ENCODE measurements at places on chromosomes 3 and 15.

DNA sequence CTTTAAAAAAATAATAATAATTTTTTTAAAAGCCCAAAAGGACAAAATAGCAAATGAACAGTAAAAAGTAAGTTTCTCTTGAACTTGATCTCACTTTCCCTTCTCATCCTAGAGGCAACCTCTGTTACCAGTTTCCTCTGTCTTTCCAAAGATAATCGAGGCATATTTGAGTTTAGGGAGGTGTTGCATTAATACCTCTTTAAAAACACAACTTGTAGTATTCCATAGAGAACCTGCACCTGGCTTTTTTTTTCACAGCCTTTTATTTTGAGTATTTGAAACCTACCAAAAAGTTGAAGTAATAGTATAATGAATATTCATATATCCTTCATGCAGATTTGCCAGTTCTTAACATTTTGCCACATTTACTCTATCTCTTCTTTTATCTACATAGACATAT, 9.1 kb downstream of the CSK start:
- no peak for DNase-seq

GRCh38 chr3:127534564-127534963, 56.0 kb downstream of the TPRA1 start:
- DNase-seq, result no peak

DNA sequence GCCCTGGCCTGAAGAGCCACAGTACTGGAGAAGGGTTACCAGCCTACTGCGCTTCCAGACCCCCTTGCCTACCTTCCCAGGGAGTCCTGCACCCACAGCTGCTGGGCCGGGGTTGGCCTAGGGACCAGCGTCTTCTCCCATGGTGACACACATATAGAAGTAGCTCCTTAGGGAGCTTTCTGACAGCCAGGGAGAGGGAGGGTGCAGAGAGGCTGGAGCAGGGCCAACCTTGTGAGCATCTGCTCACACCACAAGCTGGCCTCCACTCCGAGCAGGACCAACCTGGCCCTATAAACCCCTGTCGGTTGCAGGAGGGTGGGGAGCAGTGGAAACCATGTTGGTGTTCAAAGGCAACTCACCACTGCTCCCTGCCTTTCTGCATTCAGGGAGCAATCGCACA, 35.2 kb downstream of the SRPRB start:
- DNase-seq, result no peak

DNA sequence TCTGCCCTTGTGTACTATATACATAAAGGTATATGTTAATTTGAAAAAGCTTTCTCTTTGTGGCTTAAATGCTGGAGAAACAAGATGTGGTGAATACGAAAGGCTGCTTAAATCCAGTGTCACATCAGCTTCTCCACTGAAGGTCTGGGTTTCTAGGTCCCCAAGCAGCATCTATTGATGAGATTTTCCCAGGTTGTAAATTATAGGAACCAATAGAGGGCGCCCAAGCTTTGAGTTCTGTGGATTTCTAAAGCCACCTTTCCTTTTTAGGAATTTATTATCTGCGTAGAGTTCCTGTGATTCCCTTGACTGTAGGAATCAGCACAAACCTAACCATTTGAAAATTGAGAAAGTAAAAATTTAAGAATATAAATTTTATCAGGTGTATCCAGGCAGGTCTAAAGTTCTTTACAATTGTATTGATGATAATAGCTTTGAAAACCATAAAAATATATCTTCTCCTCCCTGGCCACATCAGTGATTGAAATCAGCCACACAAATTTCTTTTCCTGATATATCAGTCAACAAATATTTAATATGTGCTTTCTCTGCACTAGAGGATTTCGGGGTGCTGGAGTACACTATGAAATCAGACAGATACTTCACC, 88.3 kb upstream of the ADAMTSL3 start:
- DNase-seq, result no peak

GRCh38 chr3:169552533-169552932, 111.0 kb downstream of the MECOM start:
- no peak for DNase-seq

GRCh38 chr3:71031181-71031580, 552.3 kb downstream of the FOXP1 start:
- no peak for DNase-seq

DNA sequence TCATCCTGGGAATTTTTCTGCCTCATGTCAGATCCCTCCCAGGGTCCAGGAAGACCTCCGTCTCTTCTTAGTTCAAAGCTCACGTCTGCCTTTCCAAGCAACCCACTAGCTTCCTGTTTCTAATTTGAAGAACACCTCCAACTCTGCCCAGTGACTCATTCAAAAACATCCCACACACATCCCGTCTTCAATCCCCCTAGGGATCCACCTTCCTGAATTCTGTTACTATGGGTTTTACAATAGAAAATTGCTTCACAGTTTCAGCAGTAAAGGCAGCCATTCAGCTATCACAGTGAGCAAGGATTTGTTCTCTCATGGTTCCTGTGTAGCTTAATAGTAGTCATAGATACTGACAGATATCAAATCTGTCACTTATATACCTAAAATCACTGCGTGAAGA, 308.3 kb upstream of the CCDC54 start:
- DNase-seq, result no peak

GRCh38 chr3:147383617-147384016, 22.7 kb downstream of the ZIC4 start:
- DNase-seq, result no peak

- no peak for DNase-seq
These were observed 41.6 kb downstream of the BDH1 start for GRCh38 chr3:197513953-197514785.

DNA sequence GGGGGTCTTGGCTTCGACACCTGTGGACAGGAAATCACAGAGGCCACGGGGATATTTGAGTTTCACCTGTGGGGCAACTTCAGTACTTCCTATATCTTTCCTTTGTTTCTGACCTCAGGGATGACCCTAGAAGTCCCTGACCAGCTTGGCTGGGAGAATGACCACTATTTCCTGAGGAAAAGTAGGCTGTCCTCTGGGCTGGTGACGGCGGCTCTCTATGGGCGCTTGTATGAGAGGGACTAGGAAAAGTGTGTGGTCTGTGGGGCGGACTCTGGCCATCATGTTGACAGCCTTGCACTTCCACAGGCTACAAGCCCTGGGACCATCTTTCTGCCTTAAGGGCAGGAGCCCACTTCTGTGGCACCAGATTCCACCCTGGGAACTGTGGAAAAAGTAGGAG, 43.7 kb downstream of the BTD start:
- no peak for DNase-seq

DNA sequence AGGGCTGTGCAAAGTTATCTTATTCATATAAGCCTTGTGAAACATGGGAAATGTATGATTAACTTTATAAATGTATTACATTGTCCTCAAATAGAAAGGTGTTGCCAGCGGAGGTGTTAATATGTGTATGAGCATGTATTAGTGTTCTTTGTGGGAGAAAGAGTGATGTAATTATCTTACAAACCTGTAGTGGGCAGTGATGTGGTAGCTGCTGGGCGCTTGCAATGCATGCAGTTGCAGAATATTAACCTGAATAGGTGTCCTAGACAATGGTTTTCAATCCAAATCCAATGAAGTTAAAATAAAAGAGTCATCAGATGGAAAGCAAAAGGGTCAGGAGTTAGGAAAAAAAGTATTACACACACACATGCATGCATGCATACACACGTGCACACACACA, 881.3 kb upstream of the CADM2 start:
- no peak for DNase-seq

GRCh38 chr3:64798316-64798715, 110.5 kb upstream of the ADAMTS9 start:
- DNase-seq, result no peak

DNA sequence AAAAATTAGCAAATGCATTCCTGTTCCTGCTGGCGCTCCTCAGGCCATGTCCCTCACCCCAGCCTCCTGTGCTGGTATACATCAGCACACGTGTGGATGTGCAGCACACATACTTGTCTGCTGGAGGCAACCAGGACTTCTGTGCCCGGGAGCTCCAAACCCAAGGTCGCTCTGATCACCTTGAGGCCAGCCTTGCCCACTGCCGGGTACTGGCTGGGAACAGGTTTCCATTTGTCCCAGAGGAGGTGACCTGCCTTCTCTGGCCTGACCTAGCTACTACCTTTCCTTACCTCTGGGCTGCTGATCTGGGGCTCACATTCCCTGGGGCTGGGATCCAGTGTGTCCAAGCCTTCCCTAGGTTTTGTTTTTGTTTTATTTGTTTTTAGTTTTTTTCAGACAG, 12.1 kb downstream of the PRKCD start:
- DNase-seq, result no peak

Measured in stimulated activated CD4-positive, alpha-beta T cell treated with anti-CD3 and anti-CD28 coated beads, TNF-alpha, amount 100 ng/mL, for 24 hours (primary cell).